Activated CD4-positive, alpha-beta T cell treated with anti-CD3 and anti-CD28 coated beads, Interleukin-2, amount 10 ng/mL, durations not matched to agents 7 days and 5 days (primary cell): ENCODE measurements at places on chromosomes 1 and 21.

DNA sequence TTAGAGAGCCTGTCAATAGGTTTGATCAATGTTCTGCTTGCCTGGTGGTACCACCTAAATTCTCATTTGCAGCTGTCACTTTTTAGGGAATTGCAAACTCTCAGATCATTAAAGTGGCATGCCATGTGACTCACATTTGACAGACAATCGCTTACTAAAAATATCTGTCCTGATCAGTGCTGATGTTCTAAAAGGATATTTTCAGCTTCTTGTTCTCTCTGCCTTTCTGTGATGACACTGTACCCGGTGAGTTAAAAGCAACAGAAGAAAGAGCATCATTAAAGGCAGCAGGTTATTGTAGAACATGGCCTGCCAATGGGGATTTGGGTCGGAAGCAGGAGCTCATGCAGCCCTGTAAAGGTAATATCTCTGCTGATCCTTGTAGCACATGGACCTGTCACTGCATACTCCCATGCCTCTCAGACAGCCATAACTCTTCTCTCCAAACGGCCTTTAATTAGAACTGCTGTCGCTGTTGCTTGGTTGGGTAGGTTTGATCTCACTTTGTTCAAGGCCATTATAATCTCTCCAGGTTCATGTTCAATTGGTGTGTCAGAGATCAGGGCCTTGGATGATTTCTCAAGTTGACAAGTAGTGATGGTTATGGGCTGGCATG, 441.3 kb upstream of the DEPDC1 start:
- no peak for DNase-seq
- no peaks in the 10 kb centered on the region for H3K27me3 ChIP-seq
- no peak overlapping the region for H3K27ac ChIP-seq
- H3K4me3 ChIP-seq: no peak overlapping the region

DNA sequence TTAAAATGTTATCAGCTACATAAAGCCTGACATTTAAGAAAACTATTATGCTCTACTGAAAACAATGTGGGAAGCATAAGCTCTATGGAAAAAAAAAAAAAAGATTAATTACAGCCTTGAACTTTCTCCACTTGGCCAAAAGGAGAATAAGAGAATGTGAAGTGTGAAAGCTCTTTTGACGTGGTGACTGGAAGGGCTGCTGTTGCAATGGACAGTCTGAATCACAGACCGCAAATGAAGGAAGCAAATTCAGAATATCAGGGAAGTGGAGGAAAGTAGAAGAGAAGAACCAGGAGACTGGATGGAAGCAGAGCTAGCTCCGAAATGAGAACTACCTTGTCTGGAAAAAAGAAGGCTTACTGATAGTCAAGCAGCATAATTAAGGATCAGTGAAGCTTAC, 106.8 kb downstream of the AK5 start:
- peaks cover 11% of the 10 kb centered on the region for H3K4me1 ChIP-seq
- DNase-seq: no peak
- no peak overlapping the region for H3K4me3 ChIP-seq
- H3K27ac ChIP-seq: no peak overlapping the region
- no peaks in the 10 kb centered on the region for H3K36me3 ChIP-seq

- DNase-seq: no peak
- H3K27ac ChIP-seq: no peak overlapping the region
- H3K36me3 ChIP-seq: no peaks in the 10 kb centered on the region
- H3K4me3 ChIP-seq: no peak overlapping the region
- no peaks in the 10 kb centered on the region for H3K27me3 ChIP-seq
Observed at GRCh38 chr1:82273816-82274215, 473.1 kb downstream of the ADGRL2 start.

DNA sequence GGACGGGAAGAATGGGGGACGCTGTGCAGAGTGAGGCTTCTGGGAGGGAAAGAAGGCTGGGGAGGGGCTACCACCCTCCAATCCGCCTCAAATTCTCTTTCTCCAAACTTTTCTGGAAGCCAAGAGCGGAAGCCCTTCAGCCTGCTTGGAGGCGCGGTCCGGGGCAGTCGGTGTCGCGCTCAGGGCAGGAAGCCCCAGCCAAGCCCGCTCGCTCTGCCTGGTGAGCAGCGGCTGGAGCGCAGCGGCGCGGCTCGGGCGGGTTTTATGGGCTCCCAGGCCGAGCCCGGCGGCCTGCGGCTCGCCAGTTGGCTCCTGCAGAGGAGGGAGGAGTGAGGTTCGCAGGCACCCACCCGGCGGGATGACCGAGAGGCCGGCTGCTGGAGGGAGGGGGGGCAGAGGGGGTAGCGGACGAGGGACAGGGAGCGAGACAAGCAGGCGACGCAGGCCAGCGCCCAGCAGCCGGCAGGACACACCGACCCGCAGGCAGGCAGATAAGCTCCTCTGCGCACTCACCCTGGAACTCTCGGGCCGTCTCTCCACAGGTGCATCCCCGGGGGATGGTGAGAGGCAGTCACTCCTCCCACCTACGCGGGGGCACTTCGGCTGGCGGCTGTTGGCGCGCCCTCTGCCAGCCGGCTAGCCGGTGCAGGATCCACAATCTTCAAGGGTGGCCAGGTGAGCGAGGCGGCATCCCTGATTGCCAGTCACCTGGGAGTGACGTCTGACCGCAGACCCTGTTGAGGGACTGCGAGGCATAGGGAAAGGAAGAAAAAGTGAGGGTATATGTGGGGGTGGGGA, at the start of gene AVPR1B:
TSS of gene AVPR1B (minus strand) at position 238 of the 798 bp plus-strand sequence. CDS start 498 bp downstream, outside the sequence.
- peaks cover 58% of the 10 kb centered on the region for H3K27me3 ChIP-seq
- H3K4me1 ChIP-seq: peaks cover 16% of the 10 kb centered on the region
- H3K36me3 ChIP-seq: peaks cover 3% of the 10 kb centered on the region
- peak within 1 kb of the TSS; percentile 44 for H3K4me3 ChIP-seq
- no peak within 1 kb of the TSS for H3K27ac ChIP-seq

DNA sequence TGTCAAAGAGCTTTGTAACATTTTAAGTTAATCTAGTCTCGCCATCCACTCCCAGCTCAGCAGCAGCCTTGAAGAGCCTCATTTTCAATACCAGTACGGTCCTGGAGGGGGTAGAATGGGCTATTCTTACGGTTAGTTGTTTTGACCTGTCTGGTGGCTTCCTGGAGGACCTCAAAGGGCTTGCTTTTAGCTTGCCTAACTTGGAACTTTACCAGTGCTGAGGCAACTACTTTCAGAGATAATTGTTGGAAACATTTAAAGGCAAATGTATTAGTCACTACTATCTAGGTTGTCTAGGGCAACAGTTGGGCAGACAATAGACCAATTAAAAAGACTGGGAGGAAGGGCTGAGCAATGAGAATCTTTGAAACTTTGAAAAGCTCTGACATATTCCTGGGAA, 56.0 kb downstream of the TTLL7 start:
- H3K36me3 ChIP-seq: no peaks in the 10 kb centered on the region
- H3K4me1 ChIP-seq: no peaks in the 10 kb centered on the region
- H3K27me3 ChIP-seq: peaks cover 7% of the 10 kb centered on the region
- no peak for DNase-seq
- H3K27ac ChIP-seq: no peak overlapping the region
